ENCODE measurements at places on chromosomes 5 and 9.

DNA sequence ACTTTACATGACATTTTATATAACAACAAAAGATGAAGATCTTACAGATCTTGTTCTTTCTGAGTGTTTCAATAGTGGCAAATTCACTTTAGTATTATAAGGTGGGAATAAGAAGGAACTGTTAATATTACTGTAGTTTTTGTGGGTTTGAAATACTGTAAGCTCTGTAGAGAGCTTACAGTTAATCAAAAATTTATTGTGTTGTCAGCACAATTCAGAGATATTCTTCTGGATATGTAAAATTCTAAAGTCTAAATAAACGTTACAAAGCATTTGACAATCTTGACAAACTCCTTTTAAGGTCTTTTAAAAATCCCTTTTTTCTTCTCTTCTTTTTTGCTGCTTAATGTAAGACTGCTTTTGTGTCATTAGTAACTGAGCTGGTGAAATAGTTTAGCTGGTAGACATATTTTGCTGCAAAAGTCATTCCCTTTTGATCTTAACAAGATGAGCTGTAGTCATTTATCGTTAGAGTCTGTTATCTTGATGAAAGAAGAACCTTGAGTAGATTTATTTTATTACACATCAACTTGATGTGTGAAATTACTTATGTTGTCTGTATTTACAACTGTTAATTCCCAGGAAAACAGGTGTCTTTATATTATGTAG, 186.0 kb downstream of the WDR70 start:
- no peak for DNase-seq

DNA sequence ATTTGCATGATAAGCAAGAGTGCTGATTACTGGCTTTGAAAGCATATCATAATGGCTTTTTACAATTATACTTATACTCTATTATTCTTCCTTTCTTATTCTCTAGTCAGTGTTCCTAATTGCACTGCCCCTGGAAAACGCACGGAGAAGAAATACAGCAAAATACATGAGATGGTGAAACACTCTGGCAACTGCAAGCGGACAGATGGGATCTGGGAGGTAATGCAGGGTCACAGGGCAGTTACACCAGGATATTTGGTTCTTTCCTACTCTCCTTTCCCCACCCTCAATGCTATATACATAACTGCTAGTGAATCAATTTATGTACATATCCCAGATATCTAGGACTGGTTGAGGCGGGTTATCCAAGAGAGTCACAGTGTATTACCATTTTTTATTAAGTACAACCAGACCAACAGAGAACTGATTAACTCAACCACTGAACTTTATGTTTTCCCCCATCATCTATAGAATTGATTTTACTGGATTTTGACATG, 423.7 kb downstream of the ZSWIM6 start:
- DNase-seq = no peak

DNA sequence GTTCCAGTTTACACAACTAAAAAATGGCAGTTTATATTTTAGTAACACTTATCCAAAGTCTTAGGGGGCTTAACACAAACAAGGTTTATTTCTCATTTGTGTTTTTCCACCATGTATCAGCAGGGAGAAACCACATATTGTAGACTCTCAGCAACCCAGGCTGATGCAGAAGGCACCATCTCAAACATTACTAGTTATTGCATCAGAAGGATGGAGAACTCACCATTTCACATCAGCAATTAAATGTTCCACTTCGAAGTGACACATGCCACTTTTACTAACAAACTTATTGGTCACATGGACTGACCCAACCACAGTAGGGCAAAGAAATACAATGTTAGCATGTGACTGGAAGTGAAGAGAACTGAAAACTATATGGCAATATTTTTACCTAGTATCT, 22.5 kb upstream of the SMC2 start:
- no peak for DNase-seq

DNA sequence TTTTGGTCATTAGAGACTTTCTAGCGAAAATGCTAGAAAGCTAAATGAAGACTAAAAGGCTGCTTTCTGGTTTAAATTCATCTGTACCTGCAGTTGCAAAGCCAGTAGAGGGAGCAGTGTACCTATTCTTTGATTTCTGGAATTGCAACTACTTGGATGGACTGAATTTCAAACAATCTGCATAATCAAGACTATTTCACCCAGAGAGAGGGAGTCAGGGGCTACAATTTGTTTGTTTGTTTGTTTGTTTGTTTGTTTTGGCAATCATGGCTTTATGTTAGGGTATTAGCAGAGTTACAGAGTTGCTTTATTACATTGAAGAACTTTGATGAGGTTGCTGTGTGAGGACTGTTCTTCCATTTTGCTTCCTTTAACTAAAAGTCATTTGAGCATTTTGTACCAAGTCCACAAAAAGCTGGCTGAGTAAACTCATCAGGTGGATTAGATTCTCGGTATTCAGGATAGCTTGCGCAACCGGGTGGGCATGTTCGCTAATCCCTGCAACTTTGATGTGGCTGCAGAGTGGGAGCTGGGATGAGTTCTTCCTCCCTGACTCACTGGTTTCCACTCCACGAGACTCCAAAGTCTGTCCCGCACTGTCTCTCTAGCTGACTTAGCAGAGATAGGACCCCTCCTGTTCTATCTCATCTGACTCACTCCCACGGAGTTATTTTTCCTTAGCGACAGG, 80.0 kb upstream of the TUT7 start:
- no peak for DNase-seq

- no peak for DNase-seq
These were observed 479.5 kb upstream of the PAPPA start for GRCh38 chr9:115674091-115674490.

GRCh38 chr5:59789197-59789596, 104.3 kb downstream of the PDE4D start:
- DNase-seq = no peak
